ENCODE measurements at places on chromosomes 1 and 21.

- no peak for DNase-seq
Measured at GRCh38 chr21:41582866-41583265, 74.9 kb upstream of the TMPRSS2 start.

DNA sequence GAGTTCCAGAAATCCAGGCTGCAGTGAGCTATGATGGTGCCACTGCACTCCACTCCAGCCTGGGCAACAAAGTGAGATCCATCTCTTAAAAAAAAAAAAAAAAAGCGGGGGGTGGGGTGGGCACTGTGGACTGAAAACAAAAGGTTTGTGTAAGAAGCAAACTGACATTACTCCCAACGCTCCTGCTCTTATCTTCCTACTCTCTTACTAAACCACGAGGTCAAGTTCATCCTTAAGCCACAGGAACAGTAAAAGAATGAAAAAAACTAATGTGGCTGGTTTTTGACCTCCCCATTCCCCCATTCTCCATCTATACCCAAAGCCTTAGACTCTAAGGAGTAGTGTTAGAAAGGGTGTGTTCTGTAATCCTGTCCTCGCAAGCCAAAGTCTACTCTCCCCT lies 30.8 kb downstream of the TFAP2E start:
- no peak for DNase-seq

- no peak for DNase-seq
Measured at GRCh38 chr1:199799116-199799515, 228.4 kb upstream of the NR5A2 start.

GRCh38 chr1:23470282-23471070 lies 13.5 kb downstream of the ASAP3 start:
- DNase-seq = no peak

DNA sequence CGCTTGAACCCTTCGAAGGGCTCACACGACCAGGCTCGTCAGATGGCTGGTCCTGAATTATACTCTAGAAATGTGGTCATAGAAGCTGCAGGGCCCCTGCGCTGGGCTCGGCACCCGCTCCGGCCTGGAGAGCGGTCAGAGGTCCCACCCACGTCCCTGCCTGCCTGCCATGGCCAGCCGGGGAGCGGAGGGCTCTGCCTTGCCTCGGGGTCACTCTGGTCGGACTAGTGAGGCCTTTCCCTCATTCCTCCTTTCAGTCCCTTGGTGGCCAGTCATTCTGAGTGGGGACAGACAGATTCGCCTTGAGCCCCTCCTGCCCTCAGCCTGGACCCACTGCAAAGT lies 529 bp upstream of the MARCKSL1 start:
- no peak for DNase-seq

DNA sequence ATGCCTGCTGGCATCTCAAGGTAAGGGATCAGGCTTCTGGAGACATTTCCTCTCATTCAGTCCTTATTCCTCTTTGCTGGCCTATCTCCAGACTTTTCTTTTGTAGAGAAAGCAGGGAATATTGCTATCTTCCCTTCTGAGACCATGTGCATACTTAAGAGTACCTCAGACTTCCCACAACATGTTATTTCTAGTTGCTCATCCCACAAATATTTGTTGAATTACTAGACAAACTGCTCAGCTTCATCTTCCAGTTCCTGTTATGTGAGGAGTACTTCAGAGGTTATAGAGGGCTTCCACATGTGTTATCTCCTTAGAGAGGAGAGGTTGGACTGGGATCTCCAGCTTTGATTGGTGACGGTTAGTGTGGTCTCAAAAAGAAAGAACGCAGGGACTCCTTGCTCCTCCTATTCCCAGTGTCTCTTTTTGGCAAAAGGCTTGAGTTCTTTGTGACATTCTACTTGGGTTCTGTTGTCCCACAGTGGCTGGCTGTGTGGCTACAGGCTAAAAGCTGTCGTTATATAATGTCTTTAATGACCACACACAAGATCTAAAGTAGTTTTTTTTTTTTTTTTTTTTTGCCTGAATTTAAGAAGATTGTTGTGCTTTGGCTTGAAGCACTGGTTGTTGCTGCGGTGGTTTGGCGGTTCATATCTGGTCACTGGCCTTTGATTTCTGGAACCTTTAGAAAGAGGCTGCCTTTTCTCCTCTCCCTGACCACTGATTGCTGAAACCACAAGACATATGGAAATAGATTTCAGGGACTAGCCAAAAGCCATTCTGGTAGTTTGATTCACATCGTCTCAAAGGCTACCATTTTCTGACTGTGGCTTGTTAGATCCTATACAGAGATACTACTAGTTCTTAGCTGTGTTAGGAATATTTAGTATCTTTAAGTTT lies 78.7 kb downstream of the FGGY start:
- no peak for DNase-seq

DNA sequence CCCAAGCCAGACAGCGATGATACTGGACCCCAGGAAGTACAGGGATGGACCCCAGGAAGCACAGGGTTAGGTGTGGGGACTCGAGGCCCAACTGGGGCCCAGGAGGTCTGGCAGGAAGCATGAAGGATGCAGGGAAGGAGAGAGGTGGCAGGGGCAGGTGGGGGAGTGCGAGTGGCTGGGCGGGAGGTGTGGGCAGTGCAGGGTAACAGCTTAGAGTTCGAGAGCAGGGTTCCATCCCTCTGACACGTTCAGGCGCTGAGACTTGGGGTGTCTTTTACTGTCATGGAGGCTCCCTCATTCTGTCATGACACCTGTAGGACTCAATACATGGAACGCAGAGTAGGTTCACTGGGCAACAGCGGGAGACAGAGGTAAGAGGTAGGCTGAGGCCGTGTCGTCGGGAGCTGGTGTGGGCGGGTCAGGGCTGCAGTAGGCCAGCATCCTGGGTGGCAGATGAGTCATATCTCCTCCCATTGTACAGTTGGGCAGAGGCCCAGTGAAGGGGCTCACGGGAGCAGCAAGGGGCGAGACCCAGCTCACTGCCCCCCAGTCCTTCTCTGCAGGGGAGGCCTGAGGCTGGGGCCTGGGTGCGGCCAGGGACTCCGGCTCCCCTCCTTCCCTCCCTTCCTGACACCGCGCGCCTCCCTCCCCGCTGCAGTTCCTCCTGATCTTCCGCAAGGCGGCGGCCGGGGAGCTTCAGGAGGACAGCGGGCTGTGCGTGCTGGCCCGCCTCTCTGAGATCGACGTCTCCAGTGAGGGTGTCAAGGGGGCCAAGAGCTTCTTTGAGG lies 11.6 kb upstream of the CTRC start:
- DNase-seq = peak; percentile 23

DNA sequence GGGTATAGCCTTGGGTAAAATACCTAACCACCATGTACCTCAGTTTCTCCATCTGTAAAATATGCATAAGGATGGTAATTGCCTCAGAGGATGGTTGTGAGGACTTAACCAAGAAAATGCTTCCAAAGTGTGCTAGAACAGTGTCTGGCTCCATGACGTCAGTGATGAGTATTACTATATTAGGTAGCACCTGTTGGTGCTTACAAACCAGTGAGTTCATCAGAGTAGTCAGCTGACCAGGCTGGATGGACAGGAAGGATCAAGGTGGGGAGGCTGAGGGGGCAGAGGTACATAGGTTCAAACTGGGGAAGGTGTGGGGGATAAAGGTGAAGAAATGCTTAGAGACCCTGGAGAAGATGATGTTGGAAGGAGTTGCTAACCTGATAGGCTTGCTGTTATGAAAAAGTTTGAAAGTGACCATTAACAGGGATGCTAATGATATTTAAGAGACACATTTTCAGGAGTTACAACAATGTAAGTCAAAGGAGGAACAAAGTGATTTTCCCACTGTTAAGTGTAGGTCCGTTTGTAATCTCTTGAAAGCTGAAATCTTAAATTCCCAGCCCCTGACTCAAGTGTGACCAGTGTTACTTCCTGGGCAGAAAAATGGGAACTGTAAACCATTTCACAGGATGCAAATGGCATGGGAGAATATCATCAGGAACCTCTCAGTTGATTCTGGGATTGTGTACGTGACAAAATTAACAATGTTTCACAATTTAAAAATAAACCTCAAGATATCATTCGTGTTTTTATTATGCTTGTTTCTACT lies 4.4 kb downstream of the NTPCR start:
- no peak for DNase-seq

DNA sequence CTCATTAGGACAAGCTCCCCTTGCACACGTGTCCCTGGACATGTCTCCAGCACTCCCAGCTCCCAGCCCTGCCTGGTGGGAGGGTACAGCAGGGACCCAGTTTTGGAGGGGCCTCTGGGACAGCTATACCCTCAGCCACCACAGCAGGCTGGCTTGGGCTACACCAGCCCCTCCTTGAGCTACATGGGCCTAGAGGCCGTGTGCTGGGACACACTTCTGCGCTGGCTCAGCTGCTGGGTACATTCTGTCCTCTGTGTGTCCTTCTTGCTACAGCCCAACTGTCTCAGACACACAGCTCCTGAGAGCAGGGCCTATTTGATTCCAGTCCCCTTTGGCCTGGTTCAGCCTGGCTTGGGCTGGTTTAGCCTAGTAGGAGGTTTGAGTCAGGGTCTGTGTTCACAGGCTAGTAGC lies 26.7 kb downstream of the DMAP1 start:
- DNase-seq = no peak

- DNase-seq = no peak
Measured at GRCh38 chr21:17780539-17780938, 38.6 kb downstream of the C21orf91 start.

DNA sequence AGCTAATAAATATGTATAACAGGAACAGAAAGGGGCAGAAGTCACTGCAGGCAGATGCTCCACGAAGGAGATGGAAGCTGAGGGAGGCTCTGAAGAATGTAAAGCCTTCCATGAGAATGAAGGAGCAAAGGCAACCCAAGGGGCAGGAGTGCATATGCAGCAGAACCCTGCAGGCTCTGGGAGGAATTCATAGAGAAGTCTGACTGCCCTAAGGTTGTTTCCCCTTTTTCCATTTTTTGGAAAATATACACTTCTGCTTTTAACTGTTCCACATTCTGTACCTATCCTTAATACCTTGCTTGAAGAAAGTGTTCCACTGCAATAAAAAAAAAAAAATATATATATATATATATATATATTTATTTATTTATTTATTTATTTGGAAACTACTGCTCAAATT lies 69.6 kb downstream of the CD34 start:
- peak; percentile 52 for DNase-seq

DNA sequence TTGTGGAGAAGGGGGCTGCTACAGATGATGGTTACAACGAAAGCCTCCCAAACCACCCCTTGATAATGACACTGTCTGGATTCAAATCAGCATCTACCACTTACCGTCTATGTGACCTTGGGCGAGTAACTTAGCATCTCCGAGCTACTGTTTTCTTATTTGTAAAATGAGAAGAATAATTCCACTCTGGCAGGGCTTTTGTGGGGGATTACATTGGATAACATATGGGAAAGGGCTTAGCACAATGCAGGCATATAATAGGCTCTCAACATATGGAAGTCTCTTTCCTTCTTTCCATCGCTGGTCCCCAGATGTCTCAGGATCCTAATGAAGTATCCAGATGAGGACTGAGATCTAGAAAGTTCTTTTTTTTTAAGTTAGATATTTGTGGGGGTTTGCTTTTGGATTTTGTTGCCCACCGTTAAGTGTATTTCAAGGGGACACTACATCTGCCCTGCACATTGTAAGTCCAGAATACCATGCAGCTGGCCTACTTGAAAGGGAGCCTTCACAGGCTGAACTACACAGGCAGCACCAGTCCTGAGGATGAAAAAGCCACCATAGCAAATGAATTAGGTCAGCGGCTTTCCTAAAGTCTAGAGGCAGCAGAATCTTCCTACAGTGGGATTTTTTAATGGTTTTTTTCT lies 172.2 kb upstream of the IRF2BP2 start:
- no peak for DNase-seq

- DNase-seq = no peak
Measured at GRCh38 chr1:215807911-215808436, 240.9 kb downstream of the KCTD3 start.

GRCh38 chr1:81455481-81455880 lies 345.3 kb upstream of the ADGRL2 start:
- DNase-seq = no peak

DNA sequence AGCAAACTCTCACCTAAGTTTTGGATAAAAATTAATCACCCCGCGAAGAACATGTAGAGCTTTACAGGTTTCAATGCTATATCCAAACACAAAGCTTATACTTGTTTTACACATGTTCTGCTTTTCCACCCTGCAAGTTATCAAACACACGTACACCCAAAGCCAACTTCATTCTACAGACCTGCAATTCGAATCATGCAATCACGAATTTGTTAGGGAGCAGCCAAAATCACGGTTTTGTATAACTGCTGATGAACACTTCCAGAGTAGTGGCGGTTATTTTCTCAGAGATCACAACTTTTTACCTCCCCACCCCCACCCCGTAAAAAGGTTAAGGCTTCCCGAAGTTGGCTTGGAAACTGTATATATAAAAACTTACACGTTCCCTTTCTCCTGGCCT lies 1.4 kb downstream of the HMGN1 start:
- DNase-seq = no peak

- no peak for DNase-seq
Measured at GRCh38 chr1:178739285-178740045, 14.4 kb downstream of the RALGPS2 start.

DNA sequence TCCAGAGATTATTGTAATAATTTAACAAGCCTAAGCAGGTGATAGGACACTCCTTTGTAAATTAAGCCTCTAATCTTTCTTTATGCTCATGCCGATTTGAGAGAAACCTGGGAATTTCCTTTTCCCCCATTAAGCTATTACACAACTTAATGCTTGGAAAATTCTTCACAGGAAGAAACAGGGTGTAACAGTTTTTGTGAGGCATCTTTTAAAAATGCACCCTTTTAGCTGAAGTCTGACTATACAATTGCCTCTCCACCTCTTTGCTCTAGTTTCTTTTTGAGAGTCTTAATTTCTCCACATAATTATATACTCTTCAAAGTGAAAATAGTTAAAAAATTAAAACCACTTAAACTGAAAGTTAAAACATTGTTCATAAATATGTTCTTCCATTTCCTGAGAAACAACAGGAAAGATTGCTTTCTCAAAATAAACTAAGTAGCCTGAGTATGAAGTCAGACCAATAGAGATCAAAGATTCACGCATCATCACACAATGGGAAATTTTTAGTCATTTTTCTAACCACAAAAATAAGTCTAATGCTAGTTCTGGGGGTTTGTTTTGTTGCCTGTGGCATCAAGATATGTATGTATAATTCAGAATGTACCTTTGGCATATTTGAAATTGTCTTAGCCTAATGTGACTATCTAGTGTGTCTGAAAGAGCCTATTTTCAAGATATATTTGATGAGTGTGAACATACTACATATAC lies 34.7 kb downstream of the LRRC8D start:
- DNase-seq = no peak

DNA sequence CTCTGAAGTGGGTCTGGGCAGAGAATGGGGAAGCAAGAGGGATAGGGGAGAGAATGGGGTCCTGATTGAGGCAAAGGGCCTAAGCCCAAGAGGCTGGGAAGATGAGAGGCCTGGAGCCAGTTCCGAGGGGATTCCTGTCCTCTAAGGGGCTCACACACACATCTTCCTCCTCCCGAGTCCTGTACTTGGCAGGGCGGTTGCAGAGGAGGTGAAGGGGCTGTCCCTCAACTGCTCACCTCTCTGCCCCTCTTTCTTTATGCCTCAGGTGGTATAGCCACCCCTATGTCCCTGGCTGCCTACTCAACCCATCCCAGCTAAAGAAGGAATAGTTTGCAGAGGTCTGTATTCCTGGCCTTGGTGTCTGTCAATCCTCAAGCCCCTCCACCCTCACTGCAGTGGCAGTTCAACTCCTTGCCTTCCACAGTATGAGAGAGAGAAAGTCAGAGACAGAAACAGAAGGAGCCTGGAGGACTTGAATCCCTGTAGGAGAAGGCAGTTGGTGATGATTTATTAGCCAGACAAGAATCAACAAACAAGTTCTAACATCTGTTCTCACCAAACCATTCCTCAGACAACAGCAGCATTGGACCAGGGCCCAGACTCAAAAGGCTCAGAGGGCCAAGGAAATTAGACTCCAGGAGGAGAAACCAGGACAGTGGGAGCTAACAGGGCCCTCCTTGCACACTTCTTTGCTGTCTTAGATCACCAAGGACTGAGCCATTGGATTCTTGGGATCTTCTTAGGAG lies 10.7 kb downstream of the SH2D2A start:
- DNase-seq = no peak

Data from inflammatory macrophage (primary cell).